ENCODE measurements at places on chromosomes 6 and 20. TPM values are rescaled to one million over a fixed set of nuclear protein-coding genes. Genes with fewer than 3 reads are reported as not detected.

GRCh38 chr20:805713-806112, 27.8 kb upstream of the FAM110A start:
- no peak overlapping the region for H3K4me3 ChIP-seq
- no peak overlapping the region for H3K27ac ChIP-seq
- DNase-seq: no peak
- H3K4me1 ChIP-seq: no peaks in the 10 kb centered on the region

DNA sequence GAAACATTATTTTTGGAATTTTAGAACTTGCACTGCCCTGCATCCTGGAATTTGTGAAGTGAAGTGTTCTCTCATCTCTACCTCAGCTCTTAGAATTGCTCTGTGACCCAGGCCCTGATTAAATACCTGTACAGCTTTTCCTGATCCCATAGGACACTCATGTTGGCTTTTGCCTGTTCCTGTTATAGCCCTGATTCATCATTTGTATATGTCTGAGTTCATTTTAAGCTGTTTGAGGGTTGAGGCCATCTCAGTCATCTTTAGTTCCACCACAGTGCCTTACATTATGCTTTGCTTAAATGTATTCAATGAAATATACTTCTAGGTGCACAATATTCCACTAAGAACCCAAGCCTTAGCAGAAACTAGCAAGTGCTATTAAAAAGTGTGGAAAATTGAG, 26.4 kb downstream of the ZFAND3 start:
- H3K36me3 ChIP-seq: no peaks in the 10 kb centered on the region
- H3K27me3 ChIP-seq: no peaks in the 10 kb centered on the region
- peaks cover 28% of the 10 kb centered on the region for H3K4me1 ChIP-seq
- H3K4me3 ChIP-seq: no peak overlapping the region
- peak overlapping the region; percentile 6 for H3K27ac ChIP-seq

DNA sequence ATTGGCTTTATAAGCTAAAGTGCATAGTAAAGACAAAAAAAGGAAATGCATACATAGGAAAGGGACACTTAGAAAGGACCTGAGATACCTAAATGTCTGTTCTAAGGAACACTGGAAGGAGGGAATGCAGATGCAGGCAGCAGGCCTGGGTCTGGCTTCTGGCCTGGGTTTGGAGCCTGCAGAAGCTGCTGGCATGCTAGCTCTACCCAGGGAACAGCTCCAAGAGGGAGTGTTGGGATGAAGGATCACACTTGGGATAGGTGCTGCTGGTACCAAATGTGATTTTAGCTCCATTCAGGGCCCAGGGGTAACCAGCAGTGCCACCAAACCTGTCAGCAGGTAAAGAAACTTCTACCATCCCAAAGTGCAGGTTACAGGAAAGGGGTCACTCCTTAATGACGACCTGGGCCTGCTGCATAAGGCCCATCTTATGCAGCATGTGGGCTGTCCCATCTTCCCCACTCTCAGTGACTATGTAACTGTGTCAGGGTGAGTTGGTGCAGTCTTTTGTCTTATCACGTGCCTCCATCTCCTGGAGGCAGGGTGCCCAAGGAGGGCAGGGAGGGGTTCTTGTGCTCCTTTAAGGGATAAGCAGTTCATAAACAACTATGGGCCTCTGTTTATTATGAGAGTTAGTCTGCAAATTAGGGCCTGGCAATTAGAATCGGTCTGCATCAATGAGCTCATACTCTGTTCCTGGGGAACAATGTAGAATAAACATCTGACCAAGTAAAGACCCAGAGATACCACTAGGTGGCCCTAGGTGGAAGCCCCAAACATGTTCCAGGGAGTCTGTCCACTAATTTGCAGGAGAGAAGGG, 26.9 kb downstream of the DDX27 start:
- no peaks in the 10 kb centered on the region for H3K4me1 ChIP-seq
- peaks cover 83% of the 10 kb centered on the region for H3K36me3 ChIP-seq
- H3K4me3 ChIP-seq: no peak overlapping the region
- no peak for DNase-seq
- no peaks in the 10 kb centered on the region for H3K27me3 ChIP-seq

DNA sequence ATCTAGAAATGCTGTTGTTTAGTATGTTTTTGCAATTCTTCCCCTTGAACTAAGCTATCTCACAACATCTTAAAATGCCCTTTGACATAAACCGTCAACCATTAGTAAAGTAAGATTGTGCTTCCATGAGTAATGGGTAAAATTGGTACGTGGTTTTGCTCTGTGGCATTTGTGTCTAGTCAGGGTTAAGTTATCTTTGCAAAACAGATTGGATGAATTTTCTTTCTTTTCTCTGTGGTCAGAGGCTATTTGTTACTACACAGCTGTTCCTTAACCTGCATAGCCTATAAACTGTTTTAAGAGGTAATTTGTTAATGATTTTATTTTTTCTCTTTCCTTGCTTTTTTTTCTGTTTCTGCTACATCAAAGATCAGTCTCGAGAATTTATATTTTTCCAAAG, 75.4 kb downstream of the RPP40 start:
- H3K4me3 ChIP-seq: no peak overlapping the region
- no peak for DNase-seq
- H3K27me3 ChIP-seq: no peaks in the 10 kb centered on the region
- peaks cover 9% of the 10 kb centered on the region for H3K4me1 ChIP-seq
- no peak overlapping the region for H3K27ac ChIP-seq

DNA sequence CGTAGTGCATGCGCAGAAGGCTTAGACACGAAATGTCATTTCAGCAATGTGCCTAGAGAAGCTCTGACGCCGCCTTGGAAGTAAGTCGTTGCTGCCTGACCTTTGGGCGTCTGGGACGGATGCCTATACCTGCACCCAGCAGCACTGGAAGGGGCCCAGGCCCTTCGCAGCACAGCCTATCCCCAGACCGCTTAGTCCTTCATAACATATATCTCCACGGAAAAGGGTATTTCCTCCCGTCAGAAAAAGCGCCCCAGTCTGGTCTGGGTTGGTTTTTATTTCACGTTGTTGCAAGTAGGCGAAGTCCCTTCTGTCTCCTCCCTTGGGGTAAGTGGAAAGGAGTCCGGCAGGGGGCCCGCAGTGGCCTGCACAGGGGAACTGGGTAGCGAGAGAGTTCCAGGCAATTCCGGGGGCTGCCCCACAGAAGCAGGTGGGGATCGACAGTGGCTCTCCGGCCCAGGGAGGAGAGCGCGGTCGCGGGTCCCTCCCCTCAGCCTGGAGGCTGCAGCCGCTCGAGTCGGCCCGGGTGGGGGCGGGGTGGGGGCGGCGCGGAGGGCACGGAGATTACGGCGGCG, 559 bp upstream of the EYA4 start:
- no peaks in the 10 kb centered on the region for H3K4me1 ChIP-seq
- peaks cover 28% of the 10 kb centered on the region for H3K27me3 ChIP-seq
- DNase-seq: no peak
- H3K27ac ChIP-seq: no peak overlapping the region
- no peak overlapping the region for H3K4me3 ChIP-seq
- no peaks in the 10 kb centered on the region for H3K36me3 ChIP-seq

GRCh38 chr20:51994751-51995417, 192.6 kb upstream of the SALL4 start:
- no peaks in the 10 kb centered on the region for H3K27me3 ChIP-seq
- no peaks in the 10 kb centered on the region for H3K4me1 ChIP-seq
- no peak overlapping the region for H3K27ac ChIP-seq
- no peaks in the 10 kb centered on the region for H3K36me3 ChIP-seq
- DNase-seq: no peak
- no peak overlapping the region for H3K4me3 ChIP-seq

- H3K36me3 ChIP-seq: no peaks in the 10 kb centered on the region
- no peaks in the 10 kb centered on the region for H3K4me1 ChIP-seq
- H3K27ac ChIP-seq: no peak overlapping the region
- H3K27me3 ChIP-seq: no peaks in the 10 kb centered on the region
These were observed 229.1 kb downstream of the PLCB1 start for GRCh38 chr20:8361006-8361652.

- H3K27me3 ChIP-seq: no peaks in the 10 kb centered on the region
- no peaks in the 10 kb centered on the region for H3K36me3 ChIP-seq
- no peaks in the 10 kb centered on the region for H3K4me1 ChIP-seq
- no peak for DNase-seq
- no peak overlapping the region for H3K27ac ChIP-seq
These were observed 93.3 kb downstream of the PACRG start for GRCh38 chr6:162821102-162821501.

GRCh38 chr6:10400330-10400729, 14.5 kb downstream of the TFAP2A start:
- no peak overlapping the region for H3K4me3 ChIP-seq
- H3K36me3 ChIP-seq: no peaks in the 10 kb centered on the region
- no peak overlapping the region for H3K27ac ChIP-seq
- peaks cover 13% of the 10 kb centered on the region for H3K4me1 ChIP-seq
- DNase-seq: no peak

- no peak for DNase-seq
- H3K27ac ChIP-seq: no peak overlapping the region
- H3K4me1 ChIP-seq: no peaks in the 10 kb centered on the region
These were observed 117.0 kb upstream of the KCNG1 start for GRCh38 chr20:51139891-51140290.

- no peak overlapping the region for H3K27ac ChIP-seq
- no peaks in the 10 kb centered on the region for H3K36me3 ChIP-seq
- no peaks in the 10 kb centered on the region for H3K27me3 ChIP-seq
- H3K4me1 ChIP-seq: no peaks in the 10 kb centered on the region
These were observed 482.5 kb downstream of the C6orf118 start for GRCh38 chr6:164826831-164827468.

DNA sequence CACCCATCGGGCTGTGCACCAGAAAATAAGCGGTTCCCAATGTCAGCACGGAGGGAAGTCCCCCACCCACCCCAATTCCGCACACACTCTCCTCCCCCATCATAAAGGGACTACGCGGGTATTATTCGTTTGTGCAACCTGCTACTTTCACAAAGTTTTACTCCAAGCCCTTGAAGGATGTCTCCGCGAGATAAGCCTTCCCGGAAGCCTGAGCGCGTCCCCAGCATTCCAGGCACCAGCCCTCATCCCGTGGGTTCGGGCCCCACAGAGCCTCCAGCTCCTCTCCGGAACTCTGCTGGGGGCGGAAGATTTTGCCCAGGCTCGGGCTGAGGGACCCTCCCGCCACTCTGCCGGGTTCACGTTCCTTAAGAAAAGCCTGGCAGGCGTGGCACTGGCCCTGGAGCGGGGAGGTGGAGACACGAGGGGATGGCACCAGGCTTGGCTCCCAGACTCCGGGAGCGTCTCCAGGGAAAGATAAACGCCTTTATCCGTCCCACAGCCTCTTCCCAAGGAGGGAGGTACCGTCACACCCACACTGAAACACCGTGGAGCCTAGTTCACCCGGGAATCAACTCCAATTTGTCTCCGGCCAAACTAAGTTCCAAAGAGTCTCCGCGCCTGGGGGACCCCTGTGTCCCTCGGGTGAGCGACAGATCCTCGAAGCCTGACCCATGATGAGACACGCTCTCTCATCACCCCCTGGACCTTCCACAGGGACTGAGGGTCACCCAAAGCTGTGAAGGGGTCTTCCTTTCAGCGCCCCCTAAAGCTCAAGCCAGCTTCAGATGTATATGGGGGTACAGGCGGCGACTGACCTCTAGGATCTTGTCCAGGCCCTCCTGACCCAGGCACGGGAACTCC, 934 bp downstream of the KCNK5 start:
- no peak overlapping the region for H3K27ac ChIP-seq
- H3K4me3 ChIP-seq: no peak overlapping the region
- H3K36me3 ChIP-seq: no peaks in the 10 kb centered on the region
- H3K4me1 ChIP-seq: peaks cover 27% of the 10 kb centered on the region

GRCh38 chr6:142545147-142545546, 243.3 kb downstream of the ADGRG6 start:
- DNase-seq: no peak
- no peaks in the 10 kb centered on the region for H3K4me1 ChIP-seq
- no peaks in the 10 kb centered on the region for H3K36me3 ChIP-seq
- H3K4me3 ChIP-seq: no peak overlapping the region

- H3K4me3 ChIP-seq: no peak overlapping the region
- H3K36me3 ChIP-seq: no peaks in the 10 kb centered on the region
- H3K27ac ChIP-seq: no peak overlapping the region
- no peaks in the 10 kb centered on the region for H3K4me1 ChIP-seq
- H3K27me3 ChIP-seq: no peaks in the 10 kb centered on the region
- no peak for DNase-seq
These were observed 21.4 kb downstream of the CPNE5 start for GRCh38 chr6:36817847-36818246.

DNA sequence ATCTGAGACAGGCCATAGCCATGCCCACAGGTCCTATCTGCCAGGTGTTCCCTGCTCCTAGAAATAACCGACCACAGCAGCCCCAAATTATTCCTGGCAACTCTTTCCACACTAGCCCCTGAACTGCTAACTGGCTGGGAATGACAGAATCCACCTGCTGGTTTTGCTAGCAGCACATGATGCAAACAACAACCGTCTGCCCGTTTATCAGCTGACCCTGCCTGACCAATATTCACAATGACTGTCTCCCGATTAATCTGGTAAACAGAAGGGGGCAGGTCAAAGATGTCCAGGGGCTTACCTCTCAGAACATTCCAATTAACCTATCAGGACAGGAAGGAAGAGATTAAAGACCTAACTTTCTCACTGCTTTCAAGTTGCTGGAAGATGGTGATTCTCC, 101.5 kb downstream of the NRSN1 start:
- H3K27ac ChIP-seq: no peak overlapping the region
- peaks cover 3% of the 10 kb centered on the region for H3K4me1 ChIP-seq
- DNase-seq: no peak
- H3K4me3 ChIP-seq: no peak overlapping the region

DNA sequence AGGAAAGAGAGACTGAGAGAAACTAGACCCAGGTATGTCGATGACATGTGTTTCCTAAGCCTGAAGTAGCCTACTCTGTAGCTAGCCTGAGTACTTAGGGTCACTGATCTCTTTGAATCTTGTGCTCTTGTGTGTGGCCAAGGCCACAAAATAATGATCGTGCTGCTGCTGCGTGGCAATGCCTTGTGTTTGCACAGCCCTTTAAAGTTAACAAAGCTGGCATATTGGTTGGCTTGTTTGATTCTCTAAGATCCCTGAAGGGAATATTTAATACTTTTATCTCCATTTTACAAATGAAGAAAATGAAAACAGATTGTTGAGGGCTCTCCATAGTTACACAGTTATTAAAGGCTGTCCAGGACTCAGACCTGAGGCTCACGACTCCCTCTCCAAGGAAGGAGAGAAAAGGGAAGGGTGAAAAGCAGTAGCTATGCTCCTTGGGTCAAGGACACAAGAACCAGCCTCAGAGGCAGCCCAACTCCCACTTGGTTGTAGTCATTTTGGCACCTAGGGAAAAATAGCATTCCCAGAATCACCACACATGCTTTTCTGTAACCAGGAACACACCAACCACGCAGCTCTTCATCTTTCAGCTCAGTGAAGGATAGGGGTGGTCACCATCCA, 130.7 kb downstream of the LRFN2 start:
- peak overlapping the region; percentile 81 for H3K27ac ChIP-seq
- no peak for DNase-seq
- no peak overlapping the region for H3K4me3 ChIP-seq
- H3K4me1 ChIP-seq: peaks cover 8% of the 10 kb centered on the region

POU5F1 gene
- not detected for total RNA-seq

APOM gene
- 2.8 TPM for total RNA-seq
